ENCODE measurements at places on chromosomes 1 and 21.

DNA sequence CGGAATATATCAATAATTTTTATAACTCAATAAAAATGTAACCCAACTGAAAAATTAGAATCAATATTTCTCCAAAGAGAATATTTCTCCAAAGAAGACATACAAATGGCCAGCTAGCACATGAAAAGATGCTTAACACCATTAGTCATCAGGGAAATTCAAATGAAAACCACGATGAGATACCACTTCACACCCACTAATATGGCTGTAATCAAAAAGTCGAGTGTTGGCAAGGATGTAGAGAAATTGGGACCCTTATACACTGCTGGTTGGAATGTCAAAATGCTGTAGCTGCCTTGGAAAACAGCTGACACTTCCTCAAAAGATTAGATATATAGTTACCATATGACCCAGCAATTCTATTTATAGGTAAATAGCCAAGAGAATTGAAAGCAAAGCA lies 133.0 kb downstream of the GPR52 start:
- no peak for DNase-seq

DNA sequence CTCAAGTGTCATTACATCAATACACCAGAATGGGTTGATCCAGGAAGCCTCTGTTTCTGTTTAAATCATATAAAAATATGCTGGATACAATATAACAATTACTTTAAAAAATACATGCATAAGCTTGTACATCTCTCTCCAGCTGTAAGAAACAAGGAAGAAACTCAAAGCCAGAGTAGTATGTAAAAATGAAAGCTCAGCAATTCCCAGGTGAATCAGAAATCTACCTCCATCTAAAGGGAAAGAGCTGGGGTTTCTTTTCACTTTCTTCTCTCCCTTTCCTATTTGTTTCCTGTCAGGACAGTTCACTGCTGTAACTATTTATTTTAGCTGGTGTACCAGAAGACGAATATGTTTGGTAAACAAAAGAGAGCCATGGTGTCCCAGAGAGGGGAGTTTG lies 301.0 kb upstream of the C1orf87 start:
- DNase-seq, result no peak

DNA sequence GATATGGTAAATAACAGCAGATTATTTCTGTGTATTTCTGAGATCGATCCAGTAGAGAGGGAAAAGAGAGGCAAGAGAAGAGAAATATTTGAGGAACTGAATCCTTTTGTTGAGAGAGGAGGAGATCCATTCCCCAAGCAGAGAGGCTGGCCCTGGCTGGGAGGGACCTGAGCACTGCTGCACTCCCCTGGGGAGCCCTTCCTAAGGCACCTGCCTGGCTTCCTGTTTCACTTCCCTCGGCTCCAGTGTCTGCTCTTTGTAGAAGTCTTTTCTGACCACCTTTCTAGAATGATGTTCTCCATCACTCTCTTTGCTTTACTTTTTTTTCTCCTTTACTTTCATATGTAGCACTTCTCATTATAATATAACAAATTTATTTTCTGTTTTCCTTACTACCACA lies 42.3 kb upstream of the SLC6A9 start:
- no peak for DNase-seq

GRCh38 chr1:109385417-109385816 lies 12.3 kb downstream of the SORT1 start:
- DNase-seq, result no peak

GRCh38 chr1:241962153-241962552 lies 4.6 kb downstream of the BECN2 start:
- DNase-seq, result no peak

GRCh38 chr1:213443415-213443814 lies 392.4 kb downstream of the RPS6KC1 start:
- no peak for DNase-seq

DNA sequence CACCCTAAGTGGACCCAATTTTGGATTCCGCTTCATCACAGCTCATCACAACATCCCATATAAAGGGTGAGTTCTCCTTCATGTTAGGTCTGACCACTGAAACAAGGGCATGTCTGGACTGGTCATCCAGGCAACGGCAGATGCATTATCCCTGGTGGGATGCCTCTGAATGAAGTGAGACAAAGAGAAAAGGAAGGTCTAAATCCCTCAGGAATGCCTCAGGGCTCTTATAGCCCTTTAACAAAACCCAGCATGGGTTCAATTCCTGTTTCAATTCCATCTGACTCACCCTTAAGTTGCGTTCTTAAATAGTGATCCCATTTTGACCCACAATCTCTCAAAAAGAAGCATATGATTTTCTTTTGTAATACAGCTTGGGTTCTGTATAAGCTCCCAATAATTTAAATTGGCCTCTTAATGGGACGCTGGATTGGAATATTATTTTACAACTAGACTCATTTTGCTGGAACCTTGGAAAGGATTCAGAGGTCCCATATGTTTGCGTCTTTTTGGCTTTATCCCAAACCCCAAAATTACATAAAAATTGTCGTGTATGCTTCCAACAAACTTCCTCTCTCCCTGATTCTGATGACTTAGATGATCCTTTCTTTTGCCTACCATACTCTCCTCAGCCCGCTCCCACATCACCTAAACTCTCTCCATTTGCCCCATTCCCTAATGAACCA lies 287.4 kb upstream of the ZP4 start:
- no peak for DNase-seq

GRCh38 chr1:63148825-63149645 lies 173.3 kb upstream of the FOXD3 start:
- DNase-seq, result peak; percentile 9

- no peak for DNase-seq
Measured at GRCh38 chr1:104291156-104291555, 541.5 kb downstream of the AMY1C start.

All from stimulated activated naive CD8-positive, alpha-beta T cell treated with anti-CD3 and anti-CD28 coated beads, Interleukin-15, Interleukin-2, amounts not matched to agents 100 U/mL and 50 U/mL, for 24 hours (primary cell).